Placental pericyte (primary cell): ENCODE measurements at places on chromosomes 11 and 22. TPM values are rescaled to one million over a fixed set of nuclear protein-coding genes. Genes with fewer than 3 reads are reported as not detected.

The SYNGR1 gene
- total RNA-seq = 2.3 and 16.4 TPM in 2 replicates

The KRTAP5-8 gene
- total RNA-seq = not detected in 2 replicates

The DEFB131B gene
- total RNA-seq = not detected in 2 replicates

The MYBPC3 gene
- not detected in 2 replicates for total RNA-seq

The DAGLA gene
- 2.9 and 4.2 TPM in 2 replicates for total RNA-seq

The C11orf91 gene
- total RNA-seq = 0.14 TPM in 1 of 2 replicates, not detected in the other

The OR5A1 gene
- total RNA-seq = not detected in 2 replicates

The EMID1 gene
- total RNA-seq = not detected in 2 replicates

The TRIM64 gene
- not detected in 2 replicates for total RNA-seq

The ST14 gene
- under 0.01 TPM in 1 of 2 replicates, not detected in the other for total RNA-seq

The CASTOR1 gene
- 4.7 and 6.1 TPM in 2 replicates for total RNA-seq

The CD248 gene
- 111 and 123 TPM in 2 replicates for total RNA-seq

The F2 gene
- total RNA-seq = not detected in 2 replicates

The LARGE2 gene
- not detected in 2 replicates for total RNA-seq

The OR8D4 gene
- total RNA-seq = not detected in 2 replicates

The FXYD6 gene
- total RNA-seq = not detected in 2 replicates

The SULT4A1 gene
- not detected in 2 replicates for total RNA-seq

The OR51B2 gene
- not detected in 2 replicates for total RNA-seq

The PATE2 gene
- total RNA-seq = 0.29 TPM in 1 of 2 replicates, not detected in the other

The KRTAP5-2 gene
- total RNA-seq = not detected in 2 replicates

The LAYN gene
- total RNA-seq = 9.6 and 21.9 TPM in 2 replicates

The CTSW gene
- total RNA-seq = not detected in 2 replicates

The RAB3IL1 gene
- total RNA-seq = 2.7 and 14.0 TPM in 2 replicates

The DBX1 gene
- not detected in 2 replicates for total RNA-seq

The ACTN3 gene
- not detected in 2 replicates for total RNA-seq

The ADM2 gene
- total RNA-seq = 2.7 and 13.3 TPM in 2 replicates

The MPEG1 gene
- total RNA-seq = under 0.01 and 0.14 TPM in 2 replicates

The NRIP3 gene
- 6.1 and 43.1 TPM in 2 replicates for total RNA-seq

The BACE1 gene
- total RNA-seq = 32.6 and 49.4 TPM in 2 replicates

The ALG12 gene
- total RNA-seq = 28.3 and 54.3 TPM in 2 replicates

The MRGPRE gene
- not detected in 2 replicates for total RNA-seq

The OR2AG2 gene
- 1.6 TPM in 1 of 2 replicates, not detected in the other for total RNA-seq

The BIRC3 gene
- total RNA-seq = 2.4 and 4.4 TPM in 2 replicates

The COMT gene
- total RNA-seq = 219 and 292 TPM in 2 replicates

The RCOR2 gene
- total RNA-seq = 1.5 and 1.6 TPM in 2 replicates

The SCGB1A1 gene
- total RNA-seq = not detected in 2 replicates

The ANO1 gene
- 1.3 TPM in 1 of 2 replicates, not detected in the other for total RNA-seq

The CELSR1 gene
- total RNA-seq = under 0.01 and 0.43 TPM in 2 replicates

The MS4A15 gene
- total RNA-seq = not detected in 2 replicates

The TRIM34 gene
- 4.4 and 9.6 TPM in 2 replicates for total RNA-seq

The TPBGL gene
- 0.14 TPM in 1 of 2 replicates, not detected in the other for total RNA-seq

The KIAA0930 gene
- 30.2 and 55.8 TPM in 2 replicates for total RNA-seq

The LDLRAD3 gene
- total RNA-seq = 3.1 and 4.6 TPM in 2 replicates

The UPK3A gene
- total RNA-seq = not detected in 2 replicates

The PGA5 gene
- not detected in 2 replicates for total RNA-seq
